NK-92 treated with Interleukin-12 subunit alpha and Interleukin-12 subunit beta, amount 100 ng/mL, for 24 hours (cell line): ENCODE measurements at places on chromosomes 7 and 10.

GRCh38 chr10:36725581-36726520 lies 399.5 kb upstream of the ANKRD30A start:
- DNase-seq = no peak

DNA sequence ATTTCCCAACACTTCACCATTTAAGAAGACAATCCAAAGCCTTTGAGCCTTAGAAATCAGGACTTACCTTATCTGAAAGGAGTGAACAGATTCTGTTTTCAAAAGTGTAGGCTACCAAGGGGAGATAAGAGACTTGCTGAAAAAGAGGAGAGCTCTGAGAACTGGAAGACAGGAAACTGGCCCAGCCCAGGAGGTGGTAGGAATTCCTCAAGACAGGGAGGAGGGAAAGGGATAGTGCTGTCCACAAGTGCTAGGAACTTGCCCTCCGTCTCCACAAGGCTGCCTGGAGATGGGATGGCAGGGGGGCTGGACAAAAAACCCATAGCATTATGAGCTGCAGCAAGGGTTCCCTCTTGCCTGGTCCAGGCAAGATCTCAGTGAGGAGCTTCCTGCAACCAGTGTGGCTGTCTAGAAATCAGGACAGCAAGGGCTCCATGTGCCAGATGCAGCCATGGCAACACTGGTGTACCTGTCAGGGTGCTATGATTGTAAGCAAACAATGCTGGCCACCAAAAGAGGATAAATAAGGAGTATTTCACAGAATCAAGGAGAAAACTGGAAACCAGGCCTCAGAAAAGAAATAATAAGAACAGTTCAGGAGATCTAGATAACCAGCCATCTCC lies 22.7 kb upstream of the FRMD4A start:
- DNase-seq = no peak

DNA sequence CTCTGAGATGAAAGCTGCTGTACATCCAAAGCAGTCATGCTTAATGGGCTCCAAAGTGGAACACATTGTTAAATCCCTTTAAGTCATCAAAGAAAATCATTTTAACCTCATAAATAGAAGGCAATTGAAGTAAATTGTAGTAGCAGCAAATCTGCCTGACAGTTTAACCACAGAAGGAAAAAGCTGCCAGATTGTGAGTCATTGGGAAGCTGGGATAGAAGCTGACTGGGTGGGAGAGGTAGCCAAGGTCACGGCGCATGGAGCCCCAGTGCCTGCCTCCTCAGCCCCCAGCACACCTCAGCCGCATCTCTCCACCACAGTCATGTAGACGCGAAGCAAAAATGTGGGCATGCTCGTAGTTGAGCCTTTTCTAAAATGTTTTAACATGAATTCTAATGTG lies 44.0 kb downstream of the TARP start:
- DNase-seq = no peak

DNA sequence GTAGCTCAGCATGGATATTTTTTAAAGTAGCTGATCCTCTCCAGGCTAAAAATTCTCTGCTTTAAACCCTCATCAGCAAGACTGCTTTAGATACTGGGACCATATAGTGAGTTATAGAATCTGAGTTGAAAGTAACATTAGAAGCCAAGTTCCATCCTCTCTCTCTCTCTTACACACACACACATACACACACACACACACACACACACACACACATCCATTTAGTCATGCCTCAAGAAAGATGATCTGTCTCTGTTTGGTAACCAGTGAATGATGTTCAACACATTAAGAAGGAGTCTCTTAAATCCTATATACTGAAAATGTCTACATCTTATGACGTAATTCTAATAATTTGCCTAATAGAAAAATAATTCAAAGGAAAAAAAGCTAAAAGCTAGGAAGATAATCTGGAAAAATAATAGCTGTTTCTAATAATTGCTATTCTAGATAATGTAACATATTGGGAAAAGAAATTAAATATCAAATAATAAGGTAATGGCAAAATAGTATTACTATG lies 16.9 kb upstream of the ATP6V0A4 start:
- DNase-seq = no peak

DNA sequence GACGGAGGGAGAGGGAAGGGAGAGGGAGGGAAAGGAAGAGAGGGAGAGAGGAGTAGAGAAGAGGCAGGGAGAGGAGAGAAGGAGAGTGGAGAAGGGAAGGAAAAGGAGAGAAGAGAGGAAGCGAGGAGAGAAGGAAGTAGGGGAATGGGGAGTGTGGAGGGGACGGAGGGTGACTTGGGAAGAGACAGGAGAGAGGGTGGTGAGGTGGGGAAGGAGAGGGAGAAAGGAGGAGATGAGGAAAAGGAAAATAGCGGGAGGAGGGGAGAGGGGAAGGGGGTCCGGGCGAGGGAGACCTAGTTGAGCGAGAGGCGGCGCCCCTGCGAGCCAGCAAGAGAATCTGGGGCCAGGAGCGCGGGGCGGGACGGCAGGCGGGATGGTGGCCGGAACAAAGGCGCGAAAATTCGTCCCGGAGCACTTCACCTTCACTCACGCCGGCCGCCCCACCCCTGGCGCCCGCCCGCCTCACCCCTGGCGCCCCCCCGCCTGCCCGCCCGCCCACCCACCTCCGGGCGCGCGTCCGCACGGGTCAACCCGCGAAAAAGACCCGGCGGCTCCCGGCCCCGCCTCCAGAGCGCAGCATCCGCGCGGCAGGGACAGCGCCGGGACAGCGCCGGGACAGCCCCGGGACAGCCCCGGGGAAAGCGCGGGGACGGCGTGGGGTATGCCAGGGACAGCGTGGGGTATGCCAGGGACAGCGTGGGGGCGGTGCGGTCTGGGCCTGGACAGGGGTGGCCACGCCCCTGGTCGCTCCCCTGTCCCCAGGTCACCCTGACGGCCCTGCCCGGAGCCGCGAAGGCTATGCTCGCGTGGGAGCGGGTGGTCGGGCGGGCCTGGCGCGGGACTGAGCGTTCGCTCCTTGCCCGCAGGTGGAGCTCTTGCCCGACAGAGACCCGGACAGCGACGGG lies 4.2 kb downstream of the VSTM2A start:
- no peak for DNase-seq

- DNase-seq = no peak
Observed at GRCh38 chr10:33571616-33572015, 237.1 kb upstream of the NRP1 start.

DNA sequence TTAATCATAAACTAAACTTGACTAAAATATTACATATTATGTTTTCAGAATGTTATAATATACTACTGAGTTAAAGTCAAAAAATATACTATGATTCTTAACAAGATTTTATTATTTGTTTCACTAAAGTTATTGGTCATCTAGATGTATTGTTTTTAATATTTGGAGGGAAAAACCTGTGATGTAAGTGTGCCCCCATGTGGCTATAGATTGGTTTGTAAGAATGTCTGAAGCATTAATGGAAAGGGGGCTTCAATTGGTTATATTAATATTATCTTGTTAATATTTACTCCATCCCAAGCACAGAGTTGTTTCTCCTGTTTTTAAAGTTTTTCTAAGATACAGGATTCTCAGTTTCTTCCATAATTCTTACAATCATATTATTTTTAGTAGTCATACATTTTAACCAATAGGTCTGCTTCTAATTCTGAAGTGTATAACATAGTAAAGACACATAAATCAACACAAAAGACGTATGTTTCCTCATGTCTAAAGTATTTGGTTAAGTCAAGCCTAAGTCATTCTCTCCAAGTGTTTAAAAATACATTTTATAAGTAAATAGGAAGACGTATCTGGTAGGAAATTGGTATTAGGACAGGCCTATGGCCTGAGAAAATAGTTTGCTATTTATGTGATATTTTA lies 58.0 kb downstream of the GNAT3 start:
- DNase-seq = no peak

- DNase-seq = no peak
Observed at GRCh38 chr7:72413886-72414285, 1.7 kb upstream of the CALN1 start.

GRCh38 chr10:74056050-74056818 lies 58.3 kb downstream of the VCL start:
- DNase-seq = no peak

GRCh38 chr10:125568156-125568555 lies 114.8 kb downstream of the TEX36 start:
- DNase-seq = no peak

DNA sequence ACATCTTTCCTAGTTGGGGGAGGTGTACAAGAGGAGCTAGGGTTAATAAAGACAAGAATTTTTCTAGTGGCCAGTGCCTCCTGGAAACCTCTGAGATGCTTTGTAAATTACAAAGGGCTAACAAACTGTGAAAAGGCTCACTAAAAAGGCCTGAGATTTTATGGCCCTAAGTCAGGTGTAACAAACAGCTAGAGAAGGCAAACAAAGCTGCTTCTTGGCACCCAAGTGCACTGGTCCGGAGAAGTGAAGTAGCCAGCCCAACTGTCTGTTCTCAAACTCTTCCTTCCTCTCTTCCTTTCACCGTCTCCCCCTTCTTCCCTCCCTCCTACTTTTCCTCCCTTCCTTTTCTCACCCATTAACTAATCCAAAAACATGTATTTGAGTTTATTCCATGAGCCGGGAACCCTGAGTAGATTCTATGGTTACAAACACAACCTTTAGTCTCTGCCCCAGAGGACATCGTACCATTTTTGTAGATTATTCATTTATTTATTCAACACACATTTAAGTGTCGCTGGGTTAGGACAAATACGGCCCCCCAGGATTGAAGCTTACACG lies 143.4 kb upstream of the PCGF5 start:
- DNase-seq = no peak

DNA sequence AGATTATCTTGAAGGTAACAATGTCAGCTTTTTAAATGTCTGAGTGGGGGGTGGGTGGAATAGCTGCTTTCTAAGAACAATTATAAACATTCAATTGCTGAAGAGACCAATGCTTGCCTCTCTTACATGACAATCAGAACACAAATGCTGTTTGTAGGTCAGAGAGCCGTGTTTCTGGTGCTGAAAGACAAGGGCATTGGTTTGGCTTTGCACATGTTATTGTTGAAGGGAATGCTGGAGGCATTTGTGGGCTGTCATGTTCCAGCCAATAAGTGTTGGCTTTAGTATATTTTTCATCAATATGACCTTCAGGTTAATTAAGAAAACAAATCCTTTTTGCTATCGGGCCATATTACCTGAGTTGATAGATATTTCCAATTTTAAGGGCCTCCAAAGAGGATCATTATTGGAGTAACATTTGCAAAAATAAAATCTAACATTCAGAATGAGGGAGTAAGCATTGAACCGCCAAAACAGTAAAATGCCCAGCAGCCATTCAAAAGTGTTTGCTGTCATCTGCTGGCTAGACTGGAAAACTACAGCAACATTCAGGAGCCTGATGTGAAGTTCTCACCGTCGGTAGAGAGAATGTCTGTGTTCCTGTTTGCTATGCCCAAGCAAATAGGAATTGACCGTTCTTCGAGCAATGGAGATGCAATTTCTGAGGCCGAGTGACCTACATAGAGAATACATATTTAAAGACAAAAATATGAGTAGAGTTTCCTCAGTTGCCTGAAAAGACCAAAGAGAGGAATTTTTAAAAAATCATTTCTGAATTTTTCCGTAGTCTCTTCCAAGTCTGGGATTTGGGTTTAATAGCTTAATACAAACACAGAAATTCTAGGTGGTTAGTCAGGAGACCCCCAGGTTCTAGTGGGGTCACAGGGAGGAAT lies 118.9 kb downstream of the APBB1IP start:
- no peak for DNase-seq

DNA sequence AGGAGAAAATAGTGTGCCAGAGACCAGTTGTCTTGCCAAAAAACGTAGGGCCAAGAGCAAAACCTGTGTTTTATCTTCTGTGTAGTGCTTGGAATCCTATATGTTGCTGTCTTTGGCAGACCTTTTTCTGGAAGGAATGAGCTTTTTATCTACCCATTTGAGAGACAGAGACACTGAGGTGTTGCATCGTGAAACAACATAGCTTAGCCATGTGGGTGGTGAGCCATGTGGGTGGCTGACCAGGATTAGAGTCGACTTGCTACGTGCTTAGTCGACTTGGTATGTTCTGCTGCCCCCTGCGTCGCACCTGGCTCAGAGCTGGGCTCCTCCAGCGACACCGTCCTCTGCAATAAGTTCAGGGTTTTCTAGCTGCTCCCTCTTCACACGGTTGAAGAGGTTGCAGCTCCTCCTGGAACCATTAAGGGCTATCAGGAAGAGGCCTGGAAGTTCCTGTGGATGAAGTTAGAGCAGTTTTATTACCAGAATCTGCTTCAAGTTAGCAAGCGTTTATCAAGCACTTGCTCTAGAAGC lies 175.8 kb downstream of the SH2D4B start:
- no peak for DNase-seq

GRCh38 chr7:152669758-152670157 lies 6.2 kb downstream of the XRCC2 start:
- no peak for DNase-seq

GRCh38 chr10:114492351-114493037 lies 88.2 kb upstream of the AFAP1L2 start:
- DNase-seq = no peak

DNA sequence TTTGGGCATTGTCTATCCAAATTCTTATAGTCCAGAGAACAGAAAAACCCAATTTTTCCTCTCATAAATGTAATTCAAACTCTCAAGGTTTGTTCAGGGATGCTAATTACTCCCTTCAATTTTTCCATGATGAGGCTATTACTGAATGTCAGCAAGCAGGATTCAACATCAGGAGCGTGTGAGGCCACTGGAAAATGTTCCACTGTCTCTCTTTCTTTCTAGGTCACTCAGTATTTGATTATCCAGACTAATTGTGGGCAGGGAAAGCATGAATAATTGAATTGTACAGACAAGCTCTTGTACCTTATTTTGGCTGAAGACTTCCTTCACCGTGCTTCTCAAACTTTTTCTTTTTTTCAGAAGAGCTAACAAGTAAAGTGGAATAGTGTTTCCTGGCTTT lies 30.7 kb downstream of the THNSL1 start:
- no peak for DNase-seq

DNA sequence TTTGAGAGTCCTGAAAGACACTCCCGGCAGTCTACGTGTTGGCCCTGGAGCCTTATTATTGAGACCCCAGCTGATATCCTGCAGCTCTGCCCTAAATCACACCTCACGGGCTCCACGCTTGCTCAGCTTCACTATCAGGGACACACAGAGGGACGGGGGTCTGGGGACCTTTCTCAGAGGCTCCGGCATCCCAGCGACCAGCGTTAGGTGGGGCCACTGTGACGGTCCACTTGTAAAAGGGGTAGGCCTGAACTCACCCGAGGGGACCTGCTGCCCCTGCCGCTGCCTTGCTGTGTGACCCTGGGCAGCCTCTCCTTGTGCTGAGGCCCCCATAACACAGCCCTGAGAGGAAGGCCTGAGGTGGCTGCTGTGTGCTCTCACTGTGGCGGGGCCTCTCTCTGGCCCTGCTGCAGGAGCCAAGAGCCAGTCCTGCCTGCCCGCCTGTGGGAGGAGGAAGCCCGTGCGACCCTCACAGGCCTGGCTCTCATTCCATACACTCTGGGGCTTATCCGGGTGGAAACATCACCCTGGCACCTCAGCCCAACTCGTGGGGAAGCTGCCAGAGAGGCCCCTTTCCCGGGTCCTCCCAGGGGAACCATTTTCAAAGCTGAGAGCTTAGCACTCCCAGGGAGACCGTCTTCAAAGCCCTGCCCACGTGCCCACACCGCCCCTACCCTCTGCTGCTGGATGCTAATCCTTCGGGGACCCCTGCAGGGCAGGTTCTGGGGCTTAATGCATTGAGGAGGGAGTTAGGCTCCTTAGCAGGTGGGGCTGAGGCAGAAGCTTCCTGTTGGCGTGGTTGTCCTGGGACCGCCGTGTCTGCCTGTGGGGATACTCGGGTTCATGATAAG lies 21.7 kb downstream of the AQP1 start:
- DNase-seq = no peak

- DNase-seq = no peak
Observed at GRCh38 chr7:42440951-42441350, 203.9 kb upstream of the GLI3 start.

- DNase-seq = no peak
Observed at GRCh38 chr10:125260260-125260659, 99.9 kb upstream of the CTBP2 start.

- DNase-seq = no peak
Observed at GRCh38 chr7:50531401-50531911, 33.7 kb downstream of the DDC start.
